Activated CD4-positive, alpha-beta T cell treated with anti-CD3 and anti-CD28 coated beads for 1 hour (primary cell): ENCODE measurements at places on chromosomes 3 and 15.

- DNase-seq: no peak
Observed at GRCh38 chr3:82054849-82055248, 293.4 kb upstream of the GBE1 start.

- DNase-seq: no peak
Observed at GRCh38 chr15:42068601-42069000, 25.8 kb downstream of the PLA2G4D start.

GRCh38 chr15:94602754-94603470 lies 371.6 kb downstream of the MCTP2 start:
- DNase-seq: no peak

GRCh38 chr3:50155491-50155878 lies 361 bp downstream of the SEMA3F start:
- DNase-seq: no peak

DNA sequence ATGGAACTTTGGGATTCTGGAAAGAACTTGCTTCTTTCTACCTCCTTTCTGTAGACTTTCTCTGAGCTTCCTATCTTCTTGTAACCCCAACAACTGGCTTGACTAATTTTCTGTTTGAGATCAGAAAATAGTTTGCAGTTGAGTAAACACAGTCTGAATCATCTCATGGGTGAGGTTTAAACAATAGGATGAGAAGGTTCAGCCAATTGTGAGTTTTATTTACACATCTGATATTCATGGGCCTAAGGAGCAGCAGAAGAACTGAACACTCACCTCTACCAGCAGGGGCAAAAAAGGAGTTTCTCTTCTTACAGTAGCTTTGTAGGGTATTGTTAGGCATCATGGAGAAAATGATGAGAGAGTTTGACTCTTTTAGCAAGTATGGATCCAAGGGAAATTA lies 54.2 kb downstream of the DTWD1 start:
- DNase-seq: no peak

DNA sequence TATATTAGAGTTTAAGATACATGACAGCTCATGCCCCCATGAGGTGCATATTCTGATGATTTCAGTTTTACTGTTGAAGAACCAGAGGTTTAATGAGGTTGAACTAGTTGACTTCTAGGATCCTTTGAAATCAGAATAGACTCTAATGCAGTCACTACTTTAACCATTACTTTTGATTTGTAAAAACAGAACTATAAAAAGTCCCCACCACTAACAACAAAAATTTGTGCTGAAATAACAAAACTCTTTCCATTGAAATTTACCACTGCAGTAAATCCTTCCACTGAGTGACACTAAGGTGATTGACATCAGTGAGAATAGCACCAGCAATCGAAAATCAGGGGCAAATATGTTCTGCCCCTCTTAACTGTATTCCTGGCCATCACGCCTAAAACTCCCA lies 214.1 kb downstream of the SHQ1 start:
- DNase-seq: no peak

DNA sequence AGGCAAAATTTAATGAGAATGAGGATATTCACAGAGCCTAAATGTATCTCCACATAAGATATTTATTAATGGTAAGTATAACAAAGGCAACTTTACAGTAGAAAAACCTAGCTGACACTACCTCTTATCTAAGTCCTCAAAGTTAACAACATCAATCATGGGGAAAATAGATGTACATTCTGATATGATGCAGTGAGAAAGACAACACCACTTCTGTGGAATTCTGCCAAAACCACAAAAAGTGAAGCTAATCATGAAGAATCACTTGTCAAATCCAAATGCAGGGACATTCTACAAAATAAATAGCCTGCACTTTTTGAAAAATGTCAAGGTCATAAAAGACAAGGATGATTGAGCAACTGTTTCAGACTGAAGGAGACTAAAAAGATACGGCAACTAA lies 27.5 kb upstream of the EOMES start:
- no peak for DNase-seq
